A673 (cell line): ENCODE measurements at places on chromosomes 12 and 14. TPM values are rescaled to one million over a fixed set of nuclear protein-coding genes. Genes with fewer than 3 reads are reported as not detected.

DNA sequence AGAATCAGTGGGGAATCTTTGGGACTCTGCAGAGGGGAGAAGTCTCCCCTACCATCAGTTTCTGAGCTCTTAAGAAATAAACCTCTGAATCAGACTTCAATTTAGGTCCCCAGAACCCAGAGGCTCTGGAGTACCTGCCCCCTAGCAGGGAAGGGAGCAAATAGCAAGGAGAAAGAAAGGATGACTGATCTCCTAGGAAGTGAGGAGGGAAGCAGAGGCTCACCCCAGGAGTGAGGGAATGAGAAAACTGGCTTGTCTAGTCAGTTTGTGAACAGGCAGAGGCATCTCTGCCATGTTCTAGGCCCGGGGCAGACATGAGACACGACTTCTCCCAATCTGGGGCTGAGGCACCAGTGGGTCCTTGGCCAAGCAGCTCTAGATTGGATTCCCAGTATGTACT is 24.3 kb upstream of the SMUG1 start:
- no peak for DNase-seq

- DNase-seq = peak; percentile 17
Observed at GRCh38 chr12:113818833-113819232, 147.3 kb downstream of the RBM19 start.

DNA sequence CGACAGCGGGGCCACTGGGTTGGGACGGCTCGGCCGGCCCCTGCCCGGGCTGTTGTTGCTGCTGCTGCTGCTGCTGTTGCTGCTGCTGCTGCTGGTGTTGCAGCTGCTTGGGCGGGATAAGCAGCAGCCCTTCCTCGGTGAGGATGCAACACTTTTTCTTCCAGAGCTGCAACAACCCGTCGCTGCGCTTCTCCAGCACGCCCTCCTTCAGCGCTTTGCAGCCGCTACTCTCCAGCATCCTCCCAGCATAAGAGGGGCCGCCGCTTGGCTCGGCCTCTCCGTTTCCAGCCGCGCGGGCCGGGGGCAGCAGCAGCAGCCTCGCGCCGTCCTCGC is 529 bp downstream of the PHLDA1 start:
- no peak for DNase-seq

DNA sequence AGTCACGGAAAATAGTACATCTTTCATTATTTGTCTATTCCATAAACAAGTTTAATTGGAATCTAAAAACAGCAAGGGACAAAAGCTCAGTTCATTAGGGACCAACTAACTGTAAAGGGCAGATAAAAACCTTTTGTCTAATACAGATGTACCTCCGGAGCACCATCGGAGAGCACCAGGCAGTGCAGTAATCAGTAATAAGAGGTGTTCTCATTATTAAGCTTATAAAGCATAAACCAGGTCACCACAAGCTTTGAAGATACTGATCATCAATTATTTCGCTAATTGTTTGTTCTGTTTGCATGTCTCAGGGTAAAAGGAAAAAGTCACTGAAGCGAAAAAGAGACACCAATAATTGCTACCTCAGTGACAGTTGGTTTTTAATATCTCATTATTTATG is 207.3 kb upstream of the PRKD1 start:
- DNase-seq = no peak

GRCh38 chr14:60184905-60185555 is 19.8 kb upstream of the DHRS7 start:
- peak; percentile 56 for DNase-seq

DNA sequence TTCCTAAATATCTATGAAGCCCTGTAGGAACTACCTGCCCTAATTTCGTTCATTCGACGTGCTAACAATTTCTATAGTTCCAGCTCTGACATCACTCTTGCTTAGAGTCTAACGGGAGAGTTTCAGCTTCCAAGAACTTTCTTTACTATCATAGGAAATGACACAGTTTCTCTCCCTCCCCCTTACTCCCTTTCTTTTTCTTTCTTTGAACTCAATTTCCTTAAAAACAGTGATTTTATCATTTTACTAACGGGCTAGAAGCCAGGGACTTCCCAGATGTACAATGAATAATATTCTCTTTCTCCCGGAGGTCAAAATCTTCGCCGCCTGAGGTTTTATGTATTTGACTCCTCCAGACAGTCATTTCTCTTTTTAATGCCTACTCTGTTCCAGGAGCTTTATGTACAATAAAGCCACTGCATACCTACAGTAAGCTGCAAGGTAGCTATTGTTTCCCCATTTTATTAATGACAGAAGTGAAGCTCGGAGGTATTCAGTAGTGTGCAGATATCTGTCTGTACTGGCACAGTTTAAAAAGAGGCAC is 15.7 kb downstream of the SMCO2 start:
- peak; percentile 7 for DNase-seq

- peak; percentile 64 for DNase-seq
Observed at GRCh38 chr12:76024942-76025600, 6.5 kb downstream of the PHLDA1 start.

Gene SLC7A7
- total RNA-seq = 1.9 and 2.3 TPM in 2 replicates

Gene FAM90A1
- not detected in 2 replicates for total RNA-seq

Gene C2CD5
- 27.1 and 27.8 TPM in 2 replicates for total RNA-seq

Gene PTPRQ
- total RNA-seq = 0.09 and 0.15 TPM in 2 replicates

Gene P2RX2
- total RNA-seq = 0.17 TPM in 1 of 2 replicates, not detected in the other
